Skeletal muscle cell (primary cell): ENCODE measurements at places on chromosomes 6 and 20.

GRCh38 chr6:149250951-149251350 lies 66.6 kb upstream of the TAB2 start:
- no peak for DNase-seq

DNA sequence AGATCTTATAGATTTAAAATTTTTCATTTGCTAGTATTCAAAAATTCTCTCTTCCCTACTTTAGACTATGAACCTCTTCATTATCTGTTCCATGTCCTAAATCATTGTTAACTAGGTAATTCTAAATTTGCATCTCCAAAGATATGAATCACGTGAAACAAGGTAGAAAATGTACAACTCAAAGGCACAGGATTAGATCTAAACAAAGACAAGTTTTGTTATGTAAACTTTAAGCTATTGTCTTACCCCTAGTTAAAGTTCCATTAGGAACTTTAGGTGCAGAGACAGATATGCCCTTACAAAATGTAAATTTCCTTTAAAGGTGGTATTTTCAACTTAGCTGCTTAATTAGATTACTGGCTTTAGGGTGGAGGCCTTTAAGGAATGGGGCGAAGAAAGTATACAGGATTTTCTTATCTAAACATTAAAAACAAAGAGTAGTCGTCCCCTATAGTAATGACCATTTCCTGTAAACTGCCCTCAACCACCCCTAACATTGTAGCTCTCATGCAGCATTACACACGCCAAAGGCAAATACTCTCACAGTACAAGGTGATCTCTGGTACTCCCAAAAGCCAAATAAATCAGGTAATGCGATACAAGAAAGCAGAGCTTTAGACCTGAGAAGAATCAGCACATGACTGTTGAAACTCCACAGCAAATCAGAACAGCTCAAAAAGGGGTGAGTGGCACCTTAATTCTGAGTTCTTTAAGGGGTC lies 57.4 kb upstream of the MRAP2 start:
- DNase-seq, result no peak

GRCh38 chr6:154648888-154649205 lies 84.4 kb upstream of the SCAF8 start:
- DNase-seq, result no peak

- DNase-seq, result no peak
Observed at GRCh38 chr6:159981403-159982245, 12.7 kb downstream of the IGF2R start.

GRCh38 chr6:112594886-112595594 lies 247.9 kb downstream of the RFPL4B start:
- no peak for DNase-seq

DNA sequence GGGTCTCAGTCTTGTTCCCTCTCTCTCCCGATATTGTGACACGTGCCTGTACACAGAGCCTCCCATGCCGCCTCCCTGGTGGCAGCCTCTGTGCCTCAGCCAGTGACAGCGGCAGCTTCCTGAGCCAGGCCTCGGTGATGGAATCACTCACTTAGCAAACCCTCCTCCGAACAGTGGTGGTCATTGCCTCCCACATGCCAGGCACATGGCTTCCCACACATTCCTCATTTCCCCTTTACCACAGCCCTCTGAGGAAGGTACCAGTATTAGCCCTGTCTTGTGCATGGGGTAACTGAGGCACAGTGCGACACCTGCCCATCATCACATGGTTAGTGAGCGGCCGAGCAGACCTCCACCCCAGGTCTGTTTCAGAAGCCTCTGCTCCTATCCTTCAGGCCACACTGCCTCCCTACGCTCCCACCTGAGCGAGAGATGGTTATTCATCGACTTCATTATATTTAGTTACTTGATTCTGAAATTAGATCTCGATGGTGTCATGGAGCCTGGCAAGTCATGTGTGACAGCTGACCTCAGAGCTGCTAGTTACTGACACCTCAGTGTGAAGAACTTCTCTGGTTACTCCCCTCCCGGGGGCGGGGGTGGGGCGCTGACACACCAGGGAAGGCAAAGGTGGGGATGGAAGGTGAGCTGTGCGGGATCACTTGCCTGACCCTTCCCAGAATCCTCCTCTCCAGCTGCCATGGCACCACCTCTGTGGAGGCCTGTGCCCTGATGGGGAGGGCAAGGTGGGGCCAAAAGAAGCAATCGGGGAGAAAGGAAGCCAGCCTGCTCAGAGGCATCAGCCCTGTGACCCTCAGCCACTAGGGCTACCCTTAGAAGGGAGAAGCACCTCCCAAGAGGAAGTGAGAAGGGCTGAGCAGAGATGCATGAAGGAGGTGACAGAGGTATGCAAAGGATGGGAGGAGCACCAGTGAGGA lies 17.9 kb downstream of the MDGA1 start:
- DNase-seq, result no peak

GRCh38 chr6:22658934-22659333 lies 89.6 kb downstream of the HDGFL1 start:
- DNase-seq, result no peak

- no peak for DNase-seq
Observed at GRCh38 chr20:54148947-54149764, 24.6 kb downstream of the CYP24A1 start.

GRCh38 chr20:53539516-53539915 lies 54.1 kb downstream of the ZNF217 start:
- no peak for DNase-seq
